Smooth muscle cell of the brain vasculature (primary cell): ENCODE measurements at places on chromosomes 4 and X.
A peak's percentile ranks its signal among the peaks of the same experiment; 100 is the strongest.

GRCh38 chr4:113904877-113905276 lies 74.6 kb downstream of the ARSJ start:
- no peak for DNase-seq

- DNase-seq: peak; percentile 66
Measured at GRCh38 chr4:55866290-55866907, 13.0 kb downstream of the EXOC1 start.

GRCh38 chr4:23278845-23279244 lies 586.1 kb downstream of the GBA3 start:
- no peak for DNase-seq

GRCh38 chr4:70606459-70606858 lies 14.4 kb downstream of the AMBN start:
- no peak for DNase-seq

DNA sequence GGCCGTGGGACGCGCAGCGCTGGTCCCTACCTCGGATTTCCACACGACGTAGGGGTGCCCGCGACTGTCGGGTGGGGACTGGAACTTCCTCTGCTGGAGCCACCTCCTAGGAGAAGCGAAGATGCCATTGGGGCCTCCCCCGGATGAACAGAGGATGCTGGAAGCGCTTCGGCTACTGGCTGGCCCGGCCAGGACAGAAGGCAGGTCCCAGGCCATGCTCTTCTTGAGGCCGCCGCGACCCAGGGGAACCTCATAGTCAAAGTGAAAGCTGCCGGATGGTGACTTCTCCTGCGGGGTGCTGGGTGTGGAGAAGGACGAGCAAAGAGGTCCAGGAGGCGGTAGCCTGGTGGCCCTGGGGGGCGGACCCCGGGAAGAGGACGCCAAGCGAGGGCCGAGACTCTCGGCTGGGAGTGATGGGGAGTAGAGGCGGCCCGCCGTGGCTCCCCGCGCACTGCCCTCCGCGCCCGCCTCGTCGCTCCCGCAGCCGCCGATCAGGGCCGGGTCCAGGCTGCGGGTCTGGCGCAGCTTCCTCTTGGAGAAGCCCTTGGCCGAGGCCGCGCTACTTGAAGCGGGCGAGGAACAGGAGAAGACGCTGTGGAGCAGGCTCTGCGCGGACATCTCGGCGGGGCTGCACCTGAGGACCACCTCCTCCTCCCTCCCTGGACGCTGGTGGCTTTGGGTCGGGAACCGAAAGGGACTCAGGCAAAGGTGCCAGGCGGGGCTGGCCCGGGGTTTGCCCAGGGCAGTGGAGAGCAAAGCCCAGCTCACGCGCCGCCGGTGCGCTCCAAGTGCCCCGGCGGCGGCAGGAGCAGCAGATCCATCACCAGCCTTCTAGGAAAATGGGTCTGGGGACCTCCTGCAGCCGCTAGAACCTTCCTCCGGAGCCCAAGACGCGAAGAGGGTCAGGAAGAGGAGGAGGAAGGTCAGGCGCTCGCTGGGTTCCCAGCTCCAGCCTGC lies 1.2 kb downstream of the ARHGAP6 start:
- DNase-seq: no peak

GRCh38 chr4:55002431-55002830 lies 123.0 kb downstream of the KDR start:
- DNase-seq: no peak

DNA sequence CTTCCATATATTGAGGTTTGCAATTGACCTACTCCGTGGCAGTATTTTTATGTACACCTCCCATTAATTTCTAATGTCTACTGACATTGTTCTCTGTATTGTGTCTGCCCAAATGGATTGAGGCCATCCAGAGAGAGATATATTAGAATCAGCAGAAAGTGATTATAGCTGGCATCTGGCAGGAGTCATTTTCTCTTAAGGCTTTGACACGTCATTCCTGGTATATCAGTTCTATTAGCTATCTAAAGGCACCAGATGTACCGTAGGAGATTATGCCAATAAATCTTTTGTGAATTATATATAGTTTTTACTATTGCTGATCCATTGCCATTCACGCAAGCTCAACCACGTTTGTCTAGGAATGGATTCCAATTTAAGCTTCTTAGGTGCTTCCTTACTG lies 1026.4 kb upstream of the IGFBP7 start:
- no peak for DNase-seq

- no peak for DNase-seq
Measured at GRCh38 chr4:2103843-2104547, 44.9 kb downstream of the NAT8L start.

GRCh38 chrX:65480960-65481359 lies 53.6 kb downstream of the LAS1L start:
- no peak for DNase-seq

DNA sequence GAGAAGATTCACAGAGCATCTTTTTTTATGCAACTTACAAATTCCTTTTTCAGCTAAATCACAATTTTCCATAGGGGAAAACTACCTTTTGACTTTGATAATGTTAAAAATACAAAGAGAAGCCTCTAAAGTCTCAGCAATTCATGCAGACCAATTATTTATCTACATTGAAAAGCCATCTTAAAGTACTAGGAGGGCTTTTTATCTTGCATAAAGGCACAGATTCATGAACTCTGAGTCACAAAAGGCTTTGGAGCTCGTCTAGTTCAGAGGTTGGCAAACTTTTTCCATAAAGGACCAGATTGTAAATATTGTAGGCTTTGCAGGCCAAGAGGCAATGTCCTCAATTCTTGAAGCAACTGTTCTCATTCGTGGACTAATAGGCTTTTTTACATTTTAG lies 210.4 kb upstream of the HDX start:
- DNase-seq: no peak

GRCh38 chr4:76470064-76470463 lies 35.0 kb downstream of the SHROOM3 start:
- DNase-seq: no peak

DNA sequence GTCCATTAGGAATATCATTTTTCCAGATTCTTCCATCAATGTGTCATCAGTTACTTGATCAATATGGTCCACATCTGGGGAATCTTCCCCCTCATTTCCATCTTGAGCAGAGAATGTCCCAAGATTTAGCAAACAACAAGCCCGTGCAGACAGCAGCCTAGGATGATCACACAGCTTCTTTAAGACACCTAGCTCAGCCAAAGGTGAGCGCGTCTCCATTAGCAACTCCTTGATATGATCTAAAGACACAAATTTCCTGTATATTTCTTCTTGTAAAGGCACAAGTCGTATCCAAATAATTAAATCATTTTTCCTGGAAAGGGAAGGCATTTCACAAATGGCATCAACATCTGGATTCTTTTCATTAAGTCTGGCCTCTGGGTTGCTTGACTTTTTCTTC lies 25.8 kb downstream of the PIN4 start:
- no peak for DNase-seq

DNA sequence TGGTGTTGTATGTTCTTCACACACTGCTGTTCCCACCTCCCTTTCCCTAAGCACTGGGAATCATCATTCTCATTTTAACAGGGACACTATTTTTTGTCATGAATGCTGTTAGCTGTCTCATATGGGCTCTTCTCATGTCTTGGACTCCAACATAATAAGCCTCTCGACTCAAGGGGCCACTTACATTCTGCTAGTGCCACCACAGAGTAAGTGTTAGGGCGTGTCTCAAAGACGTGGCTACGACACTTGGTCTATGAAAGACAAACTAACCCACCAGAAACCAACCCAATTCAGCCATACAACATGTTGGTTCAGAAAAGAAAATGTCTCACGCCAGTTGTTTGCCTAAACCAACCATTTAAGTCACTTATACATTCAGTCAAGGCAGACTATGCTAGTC lies 32.2 kb downstream of the SEL1L3 start:
- DNase-seq: no peak

DNA sequence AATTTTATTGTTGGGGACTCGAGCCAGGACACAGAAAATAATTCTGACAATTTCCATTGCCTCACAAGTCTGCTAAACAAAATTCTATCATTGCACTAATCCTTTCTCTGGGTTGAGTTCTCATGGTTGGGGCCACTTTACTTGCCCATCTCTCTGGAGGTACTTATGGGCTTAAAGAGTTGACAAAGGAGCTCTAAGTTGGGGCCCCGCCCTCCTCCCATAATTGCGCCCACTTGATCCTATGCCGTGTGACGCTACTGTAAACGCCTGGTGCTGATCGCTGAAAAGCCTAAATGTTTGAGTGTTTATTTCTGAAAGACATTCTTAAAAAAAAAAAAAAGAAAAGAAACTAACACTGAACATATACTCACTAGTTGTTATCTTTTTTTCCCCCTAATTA lies 103.0 kb downstream of the TENM3 start:
- DNase-seq: no peak

- no peak for DNase-seq
Measured at GRCh38 chrX:130147631-130148030, 18.0 kb downstream of the AIFM1 start.

DNA sequence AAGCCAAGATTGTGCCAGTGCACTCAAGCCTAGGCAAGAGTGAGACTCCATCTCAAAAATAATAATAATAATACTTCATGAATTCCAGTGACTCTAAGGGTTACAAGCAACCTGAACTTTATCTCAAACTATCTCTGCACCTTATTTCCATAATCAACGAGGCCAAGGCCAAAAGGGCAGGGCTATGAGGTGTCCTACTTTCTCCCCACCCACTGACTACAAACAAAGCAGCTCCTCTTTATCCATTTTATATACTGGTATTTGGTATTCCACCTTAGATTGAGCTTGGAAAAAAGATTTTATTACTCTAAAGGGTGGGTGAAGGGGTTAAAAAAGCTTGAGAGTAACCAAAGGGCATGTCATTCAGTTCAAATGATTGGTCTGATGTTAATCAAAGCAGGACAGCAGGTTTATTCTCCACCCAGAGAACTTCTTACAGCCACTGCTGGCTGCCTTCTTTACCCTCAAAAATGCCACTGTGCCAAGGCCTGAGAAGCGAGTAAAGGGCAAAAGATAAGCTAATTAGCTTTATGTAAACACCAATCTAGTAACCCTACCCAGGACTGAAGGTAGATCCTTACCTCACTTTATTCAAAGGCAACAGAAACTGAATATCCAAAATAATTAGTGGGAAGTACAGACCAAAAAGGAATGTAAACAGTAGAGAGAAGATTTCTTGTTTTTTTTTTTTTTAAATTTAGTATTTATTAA lies 28.2 kb downstream of the APOO start:
- DNase-seq: no peak

DNA sequence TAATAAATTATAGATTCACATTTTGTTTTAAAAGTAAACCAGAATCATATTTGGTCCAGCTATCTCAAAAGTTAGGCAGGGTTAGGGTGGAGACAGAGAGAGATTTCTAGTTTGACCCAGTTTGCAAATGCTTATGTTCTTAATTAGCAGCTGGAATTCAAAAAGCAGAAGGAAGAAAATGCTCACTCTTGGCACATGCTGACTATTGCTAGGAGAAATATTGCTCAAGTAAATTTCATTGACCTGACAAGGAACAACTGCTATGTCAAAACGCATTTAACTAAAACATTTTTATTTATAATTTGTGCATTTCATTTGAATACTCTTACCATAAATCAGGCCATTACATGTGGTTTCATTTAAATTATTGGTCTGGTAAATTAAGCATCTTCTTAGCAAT lies 131.8 kb downstream of the GLRA3 start:
- no peak for DNase-seq

DNA sequence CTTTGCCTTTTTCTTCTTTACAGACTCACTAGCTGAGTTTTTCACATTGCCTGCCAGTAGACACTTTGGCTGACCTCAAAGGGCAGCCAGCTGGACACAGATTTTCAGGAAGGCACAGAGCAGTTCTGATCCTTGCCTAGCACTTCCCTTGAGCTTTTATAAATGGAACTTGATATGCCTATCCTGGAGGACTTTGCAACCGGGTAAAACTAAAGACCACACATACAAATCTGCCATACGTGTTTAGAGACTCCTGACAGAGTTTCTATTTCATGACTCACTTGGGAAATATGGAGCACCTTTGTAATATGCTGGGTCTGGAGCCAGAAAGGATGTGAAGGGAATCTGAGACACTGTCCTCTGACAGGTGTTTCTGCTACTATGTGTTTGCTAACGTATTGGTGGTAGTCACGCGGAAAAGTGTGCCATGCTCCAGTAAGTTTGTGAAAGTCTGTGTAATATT lies 56.7 kb upstream of the RASSF6 start:
- DNase-seq: no peak

DNA sequence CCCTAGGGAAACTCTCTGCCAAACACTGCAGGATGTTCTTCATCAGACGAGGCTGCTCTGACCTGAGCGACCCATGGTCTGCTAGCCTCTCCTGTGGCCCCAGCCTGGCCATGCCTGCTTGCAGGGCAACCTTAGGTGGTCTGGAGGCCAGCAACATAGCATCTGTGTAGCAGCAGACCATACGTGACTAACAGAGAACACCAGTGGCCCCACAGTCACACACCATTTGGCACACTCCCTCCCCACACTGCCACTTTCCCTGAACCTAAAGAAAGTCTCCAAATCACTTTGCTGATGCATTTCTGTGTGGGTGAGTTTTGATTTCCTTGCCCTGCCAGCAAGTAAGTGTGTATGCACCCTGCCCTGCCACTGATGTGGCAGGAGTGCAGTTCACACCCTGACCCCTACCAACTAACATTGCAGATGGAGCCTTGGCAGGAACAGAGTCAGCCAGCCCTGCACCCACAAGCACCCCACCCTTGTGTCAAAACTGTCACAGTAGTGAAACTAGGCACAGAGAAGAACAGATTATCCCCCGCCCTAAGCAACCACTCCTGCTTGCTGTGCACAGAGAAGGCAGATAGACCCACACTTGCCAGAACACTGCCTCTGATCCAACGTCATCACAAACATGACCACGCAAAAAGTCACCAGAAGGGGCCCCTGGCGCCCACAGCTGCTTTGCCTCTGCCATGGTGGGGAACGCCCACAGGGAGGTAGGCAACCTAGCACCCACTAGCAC lies 249.1 kb downstream of the SPIN4 start:
- no peak for DNase-seq

GRCh38 chrX:139446832-139447231 lies 83.7 kb upstream of the F9 start:
- DNase-seq: no peak

DNA sequence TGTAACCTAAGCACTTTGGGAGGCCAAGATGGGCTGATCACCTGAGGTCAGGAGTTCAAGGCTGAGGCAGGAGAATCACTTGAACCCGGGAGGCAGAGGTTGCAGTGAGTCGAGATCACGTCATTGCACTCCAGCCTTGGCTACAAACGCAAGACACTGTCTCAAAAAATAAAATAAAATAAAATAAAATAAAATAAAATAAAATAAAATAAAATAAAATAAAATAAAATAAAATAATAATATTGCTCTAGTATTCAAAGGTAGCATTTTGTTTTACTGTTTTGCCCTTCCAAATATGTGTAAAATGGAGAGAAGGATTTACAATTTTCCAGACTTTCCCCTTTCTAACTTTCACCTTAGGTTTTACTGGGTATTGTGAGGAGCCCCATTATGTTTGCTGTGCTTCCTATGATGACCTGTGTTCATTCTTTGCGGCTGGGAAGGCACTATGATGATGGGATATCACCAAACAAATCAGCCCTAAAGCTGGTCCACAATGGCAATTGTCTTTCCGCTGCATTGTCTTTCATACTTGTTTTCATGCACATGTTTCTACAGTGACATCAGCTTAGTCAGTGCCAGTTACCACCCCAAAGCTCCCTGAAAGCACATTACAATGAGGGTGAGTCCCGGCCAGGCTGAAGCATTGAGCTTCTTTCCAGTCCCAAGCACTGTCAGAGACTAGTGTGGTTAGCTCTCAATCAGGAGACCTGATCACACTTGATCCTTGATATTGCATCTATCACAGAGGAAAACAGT lies 50.8 kb downstream of the DTHD1 start:
- DNase-seq: no peak

- DNase-seq: no peak
Measured at GRCh38 chr4:11469650-11470437, 41.1 kb upstream of the HS3ST1 start.

- DNase-seq: no peak
Measured at GRCh38 chr4:151933122-151933827, 172.5 kb upstream of the GATB start.
